BJ (cell line): ENCODE measurements at places on chromosomes 4 and X.

DNA sequence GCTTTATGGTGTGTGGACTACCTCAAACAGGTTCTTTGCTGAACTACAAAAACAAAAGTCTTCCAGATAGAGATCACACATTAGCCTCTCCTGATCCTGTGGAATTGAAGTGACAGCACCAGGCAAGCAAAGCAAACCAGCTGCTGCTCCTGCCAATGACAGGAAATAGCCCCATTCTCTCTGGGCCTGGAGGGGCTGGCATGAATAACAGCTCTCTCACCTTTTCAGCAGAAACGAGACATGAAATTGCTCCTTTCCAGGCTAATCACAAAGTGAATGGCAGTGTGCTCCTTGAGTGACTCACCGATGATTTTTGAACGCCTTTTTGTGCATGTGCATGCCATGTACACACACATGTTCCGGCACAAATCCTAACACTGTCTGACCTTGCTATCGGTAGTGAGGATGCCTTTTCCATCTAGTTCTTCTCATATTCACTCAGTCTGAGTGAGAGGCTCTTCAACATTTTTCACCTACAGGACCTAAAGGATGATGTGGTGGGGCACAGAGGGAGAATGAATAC lies 24.4 kb downstream of the MFAP3L start:
- no peak for DNase-seq

DNA sequence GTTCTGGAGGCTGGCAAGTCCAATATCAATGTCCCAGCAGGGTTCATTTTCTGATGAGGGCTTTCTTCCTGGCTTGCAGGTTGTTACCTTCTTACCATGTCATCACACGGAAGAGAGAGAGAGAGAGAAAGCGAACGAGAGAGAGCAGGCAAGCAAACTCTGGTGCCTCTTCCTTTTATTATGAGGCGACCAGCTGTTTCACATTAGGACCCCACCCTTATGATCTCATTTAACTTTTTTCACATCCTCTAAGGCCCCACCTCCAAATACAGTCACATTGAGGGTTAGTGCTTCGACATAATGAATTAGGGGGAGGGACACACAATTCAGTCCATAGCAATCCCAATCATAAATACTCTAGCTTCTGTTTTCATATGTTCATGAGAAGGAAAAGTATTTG lies 10.6 kb upstream of the GPR174 start:
- no peak for DNase-seq

GRCh38 chr4:65667506-65668041 lies 2.7 kb downstream of the EPHA5 start:
- DNase-seq = no peak

DNA sequence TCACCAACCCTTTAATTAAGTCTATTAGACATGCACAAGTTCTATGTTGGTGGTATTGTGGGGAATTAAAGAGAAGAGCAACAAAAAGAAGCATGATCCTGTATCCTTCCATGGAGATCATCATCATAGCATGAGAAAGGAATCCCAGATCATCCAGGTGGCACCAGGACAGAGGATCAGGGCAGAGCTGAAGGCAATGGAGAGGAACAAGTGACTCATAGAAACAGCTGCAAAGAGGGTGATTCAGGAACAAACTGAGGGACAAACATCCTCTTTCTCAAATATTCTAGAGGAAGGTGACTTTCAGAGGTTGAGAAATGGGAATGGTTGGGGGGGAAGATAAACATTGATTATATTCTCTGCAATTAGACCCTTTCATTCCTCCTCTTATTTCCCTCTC lies 105.5 kb upstream of the OTUD4 start:
- DNase-seq = no peak

DNA sequence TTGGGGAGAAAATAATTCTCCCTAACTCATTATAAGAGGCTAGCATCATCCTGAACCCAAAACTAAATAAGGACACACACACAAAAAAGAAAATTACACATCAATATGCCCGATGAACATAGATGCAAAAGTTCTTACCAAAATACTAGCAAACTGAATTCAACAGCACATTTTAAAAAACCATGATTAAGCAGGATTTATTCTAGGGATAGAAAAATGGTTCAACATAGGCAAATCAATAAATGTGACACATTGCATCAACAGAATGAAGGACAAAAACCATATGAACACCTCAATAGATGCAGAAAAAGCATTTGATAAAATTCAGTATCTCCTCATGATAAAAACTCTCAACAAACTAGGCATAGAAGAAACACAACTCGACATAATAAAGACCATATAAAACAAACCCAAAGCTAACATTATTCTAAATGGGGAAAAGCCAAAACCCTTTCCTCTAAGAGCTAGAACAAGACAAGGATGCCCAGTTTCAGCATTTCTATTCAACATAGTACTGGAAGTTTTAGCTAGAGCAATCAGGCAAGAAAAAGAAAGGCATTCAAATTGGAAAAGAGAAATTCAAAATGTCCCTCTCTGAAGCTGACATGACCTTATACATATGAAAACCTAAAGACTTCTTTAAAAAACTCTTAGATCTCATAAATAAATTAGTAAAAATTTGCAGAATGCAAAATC lies 200.9 kb downstream of the NKX6-1 start:
- DNase-seq = no peak
